ENCODE measurements at places on chromosomes 3 and 15.

DNA sequence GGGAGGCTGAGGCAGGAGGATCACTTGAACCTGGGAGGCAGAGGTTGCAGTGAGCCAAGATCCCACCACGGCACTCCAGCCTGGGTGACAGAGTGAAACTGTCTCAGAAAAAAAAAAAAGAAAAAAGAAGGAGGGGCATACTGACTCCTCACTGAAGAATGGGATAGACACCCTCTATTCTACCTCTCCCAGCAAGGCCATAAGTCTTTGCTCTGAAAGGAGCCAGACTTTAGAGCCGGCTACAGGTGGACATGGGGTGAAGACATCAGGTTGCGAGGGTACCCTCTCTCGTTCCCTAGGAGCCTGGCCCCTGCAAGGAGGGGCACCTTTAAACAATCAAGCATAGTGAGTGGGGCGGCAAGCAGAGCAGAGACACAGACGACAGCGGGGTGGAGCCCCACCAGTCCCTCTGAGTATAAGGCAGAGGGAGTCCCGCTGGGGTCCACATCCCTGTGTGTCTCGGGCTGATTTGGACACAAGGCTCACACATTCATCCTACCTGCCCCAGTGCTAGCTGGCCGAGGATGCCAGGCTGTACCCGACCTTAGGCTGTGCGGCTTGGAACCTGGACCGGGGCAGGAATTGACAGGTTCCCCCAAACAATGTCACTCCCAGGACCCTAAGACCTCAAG lies 1.1 kb downstream of the GRAMD2A start:
- DNase-seq, result no peak
- no peaks in the 10 kb centered on the region for H3K27me3 ChIP-seq
- no peak overlapping the region for H3K4me3 ChIP-seq
- H3K27ac ChIP-seq, result no peak overlapping the region
- peaks cover 28% of the 10 kb centered on the region for H3K36me3 ChIP-seq

- DNase-seq, result no peak
- peaks cover 5% of the 10 kb centered on the region for H3K4me1 ChIP-seq
- peaks cover 14% of the 10 kb centered on the region for H3K36me3 ChIP-seq
- peak overlapping the region; percentile 89 for H3K4me3 ChIP-seq
These were observed 2.3 kb downstream of the RPLP1 start for GRCh38 chr15:69454953-69455352.

DNA sequence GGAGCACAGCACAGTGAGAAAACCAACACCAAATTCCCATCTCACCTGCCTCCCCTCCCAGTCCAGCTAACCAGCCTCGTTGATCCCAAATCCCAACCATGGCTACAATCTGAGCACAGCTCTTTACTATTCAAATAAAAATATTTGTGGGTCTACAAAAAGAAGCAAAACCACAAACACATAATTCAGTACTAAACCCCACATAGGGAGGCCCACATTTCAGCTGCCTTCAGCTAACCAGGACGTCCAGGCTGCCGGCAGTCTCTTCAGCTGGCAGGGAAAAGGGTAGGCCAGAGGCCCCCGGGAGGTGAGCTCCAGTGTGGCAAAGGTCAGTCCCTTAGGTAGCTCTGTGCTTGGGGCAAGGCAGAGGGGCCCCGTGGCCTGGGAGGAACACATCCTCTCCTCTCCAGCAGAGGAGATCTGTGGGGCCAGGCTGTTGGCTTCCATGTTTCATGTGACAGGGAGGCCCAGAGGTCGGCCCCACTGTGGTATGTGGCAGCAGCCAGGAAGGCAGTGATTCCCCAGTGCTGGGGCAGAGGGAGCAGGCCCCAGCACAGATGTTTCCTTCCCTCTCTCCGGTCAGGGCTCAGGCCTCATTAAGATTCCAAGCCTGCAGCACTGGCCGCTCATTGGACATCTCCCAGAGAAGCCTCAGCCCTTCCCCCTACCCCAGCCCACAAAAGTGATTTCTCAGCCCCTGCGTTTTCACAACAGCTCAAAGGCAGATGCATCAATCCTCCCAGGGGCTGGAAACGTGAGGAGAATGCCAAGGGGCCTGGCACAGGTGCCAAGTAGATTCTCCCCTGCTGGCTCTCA lies 381.4 kb downstream of the NTRK3 start:
- no peaks in the 10 kb centered on the region for H3K4me1 ChIP-seq
- no peak overlapping the region for H3K27ac ChIP-seq
- DNase-seq, result no peak
- H3K36me3 ChIP-seq, result no peaks in the 10 kb centered on the region

DNA sequence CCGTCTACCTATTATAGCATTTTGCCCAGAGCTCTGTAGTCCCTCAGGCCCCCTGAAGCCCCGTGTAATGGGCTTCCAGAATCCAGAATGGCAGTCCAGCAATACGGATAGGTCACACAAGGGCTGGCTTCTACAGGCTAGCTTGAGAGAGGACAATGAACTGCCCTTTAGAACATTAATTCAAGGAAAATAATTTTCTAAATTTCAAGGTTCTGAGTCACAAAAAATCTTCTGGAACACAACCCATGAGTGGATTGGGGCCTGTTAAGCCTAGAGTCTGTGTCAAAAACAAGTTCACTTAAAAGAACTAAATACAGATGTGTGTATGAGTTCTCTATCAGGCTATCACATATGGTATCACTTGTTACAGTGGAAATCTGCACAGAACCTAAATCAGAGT lies 28.8 kb downstream of the DCP1A start:
- DNase-seq, result no peak
- H3K27ac ChIP-seq, result no peak overlapping the region
- no peaks in the 10 kb centered on the region for H3K36me3 ChIP-seq
- no peaks in the 10 kb centered on the region for H3K27me3 ChIP-seq

GRCh38 chr3:65927576-65927975 lies 111.1 kb downstream of the MAGI1 start:
- H3K36me3 ChIP-seq, result no peaks in the 10 kb centered on the region
- H3K4me3 ChIP-seq, result no peak overlapping the region
- H3K27me3 ChIP-seq, result no peaks in the 10 kb centered on the region
- DNase-seq, result no peak
- H3K27ac ChIP-seq, result no peak overlapping the region

GRCh38 chr3:123385001-123385401 lies 63.9 kb downstream of the ADCY5 start:
- H3K27me3 ChIP-seq, result peaks cover 4% of the 10 kb centered on the region
- H3K4me3 ChIP-seq, result no peak overlapping the region
- no peaks in the 10 kb centered on the region for H3K4me1 ChIP-seq
- H3K36me3 ChIP-seq, result no peaks in the 10 kb centered on the region
- DNase-seq, result no peak

DNA sequence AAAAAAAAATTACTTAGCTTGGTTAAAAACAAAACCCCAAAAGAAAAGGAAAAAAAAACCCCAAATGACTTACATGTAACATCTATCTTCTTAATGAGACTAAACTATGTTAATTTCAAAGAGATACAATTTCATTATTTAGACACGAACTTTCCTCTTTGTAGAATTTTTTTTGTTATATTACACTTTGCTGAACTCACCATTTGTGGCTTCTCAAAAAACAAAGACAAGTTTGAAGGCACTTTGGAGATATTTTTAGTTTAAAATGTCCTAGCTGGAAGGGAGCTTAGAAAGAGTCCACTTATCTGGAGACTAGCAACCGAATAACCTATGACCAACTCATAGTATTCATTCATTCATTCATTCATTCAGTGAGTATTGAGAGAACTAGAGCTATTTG lies 301.7 kb upstream of the ROPN1 start:
- no peaks in the 10 kb centered on the region for H3K27me3 ChIP-seq

- no peak overlapping the region for H3K27ac ChIP-seq
- H3K36me3 ChIP-seq, result no peaks in the 10 kb centered on the region
- DNase-seq, result no peak
- H3K27me3 ChIP-seq, result no peaks in the 10 kb centered on the region
These were observed 319.4 kb upstream of the RASGRP1 start for GRCh38 chr15:38883987-38884386.

- no peaks in the 10 kb centered on the region for H3K27me3 ChIP-seq
- no peak for DNase-seq
- H3K4me3 ChIP-seq, result no peak overlapping the region
- H3K4me1 ChIP-seq, result no peaks in the 10 kb centered on the region
These were observed 503.9 kb upstream of the NR2F2 start for GRCh38 chr15:95826412-95827195.

DNA sequence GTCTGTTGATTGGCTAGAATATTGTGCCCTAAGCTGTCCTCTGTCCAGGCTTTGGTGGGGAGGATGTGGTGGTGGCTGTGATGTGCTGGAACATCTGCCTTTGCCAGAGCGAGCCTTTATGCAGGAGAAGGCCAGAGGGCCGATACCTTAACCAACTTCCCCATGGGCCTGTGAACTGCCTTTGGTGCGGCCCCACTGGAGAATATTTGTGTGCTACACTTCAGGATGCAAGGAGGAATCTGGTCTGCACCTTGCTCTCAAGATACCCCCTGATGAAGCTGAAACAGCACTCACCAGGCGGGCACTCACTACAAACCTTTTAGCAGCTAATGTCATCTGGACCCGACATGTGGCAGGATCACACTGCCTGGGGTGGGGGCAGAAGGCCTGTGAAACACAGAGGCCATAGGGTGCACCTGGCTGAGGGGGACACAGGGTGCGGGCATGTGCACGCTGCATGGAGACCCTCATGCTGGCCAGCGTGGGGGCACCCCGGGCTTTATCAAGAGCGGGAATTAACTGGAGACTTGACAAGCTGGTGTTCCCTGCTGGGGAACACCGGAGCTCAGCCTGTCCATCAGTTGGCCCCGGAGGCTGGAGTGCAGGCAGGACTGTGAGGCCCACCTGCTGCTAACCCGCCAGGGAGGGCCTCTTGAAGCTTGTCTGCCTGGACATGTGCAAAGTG lies 16.4 kb downstream of the PRR23E start:
- no peak overlapping the region for H3K4me3 ChIP-seq
- no peak for DNase-seq
- no peak overlapping the region for H3K27ac ChIP-seq
- no peaks in the 10 kb centered on the region for H3K36me3 ChIP-seq
- no peaks in the 10 kb centered on the region for H3K27me3 ChIP-seq

DNA sequence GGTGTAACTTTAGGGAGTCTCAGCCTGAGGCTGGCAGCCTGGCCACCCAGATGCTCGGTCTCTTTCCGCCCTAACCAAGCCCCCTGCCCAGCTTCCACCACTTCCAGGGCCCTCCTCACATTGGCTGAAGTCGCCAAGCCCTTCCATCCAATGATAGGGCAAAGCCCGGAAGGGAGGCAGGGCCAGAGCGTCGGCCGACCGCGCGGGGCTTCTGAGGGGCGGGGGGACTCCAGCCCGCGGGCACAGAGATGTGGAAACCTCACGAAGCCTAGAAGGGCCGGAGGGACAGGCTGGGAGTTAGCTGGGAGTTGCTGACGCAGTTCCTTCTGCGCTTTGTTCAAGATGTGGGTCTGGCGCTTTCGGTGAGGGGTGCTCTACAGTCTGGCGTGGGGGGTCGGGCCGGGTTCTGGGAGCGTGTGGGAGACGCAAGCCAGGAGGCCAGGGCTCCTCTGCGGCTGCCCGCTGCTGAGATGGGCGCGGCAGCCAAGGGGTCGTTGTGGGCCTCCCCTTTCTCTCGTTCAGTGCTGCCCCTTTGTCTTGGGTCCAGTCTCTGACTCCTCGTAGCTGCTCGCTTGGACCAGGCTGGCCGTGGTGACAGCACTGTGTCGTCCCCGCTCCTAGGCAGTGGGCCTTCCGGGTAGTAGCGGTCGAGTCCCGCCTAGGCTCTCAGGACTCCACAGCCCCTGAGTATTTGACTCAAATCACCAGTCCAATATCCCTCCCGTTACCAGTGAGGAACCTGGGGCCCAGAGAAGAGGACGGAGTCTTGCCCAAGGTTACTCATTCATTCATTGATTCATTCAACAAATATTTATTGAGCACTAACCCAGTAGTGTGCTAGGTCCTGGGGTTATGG lies at the start of gene ZNF660:
ZNF660 (plus strand) TSS at position 319 of the 856 bp plus-strand sequence. CDS start 9,230 bp downstream, outside the sequence.
- no peaks in the 10 kb centered on the region for H3K4me1 ChIP-seq
- H3K4me3 ChIP-seq, result peak within 1 kb of the TSS; percentile 12
- DNase-seq, result no peak
- H3K27me3 ChIP-seq, result no peaks in the 10 kb centered on the region
- no peak within 1 kb of the TSS for H3K27ac ChIP-seq
- no peaks in the 10 kb centered on the region for H3K36me3 ChIP-seq

DNA sequence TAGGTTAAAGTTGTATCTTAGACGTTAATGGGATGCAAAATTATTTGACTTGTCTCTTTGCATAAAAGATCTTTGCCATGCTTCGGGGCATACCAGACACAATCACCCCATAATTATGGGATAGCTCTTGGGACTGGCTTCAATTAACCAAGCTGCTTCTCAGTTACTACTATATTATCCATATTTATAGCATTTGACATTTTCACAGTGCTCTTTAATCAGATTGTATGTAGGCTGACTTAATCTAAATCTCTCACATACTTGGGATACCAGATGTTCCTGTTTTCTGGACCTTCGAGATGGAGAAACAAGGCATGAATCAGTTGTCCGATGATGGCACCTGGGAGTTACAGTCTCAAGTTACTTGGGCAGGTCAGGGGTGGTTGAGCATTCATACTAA lies 27.2 kb upstream of the ABHD17C start:
- H3K4me1 ChIP-seq, result peaks cover 7% of the 10 kb centered on the region
- no peaks in the 10 kb centered on the region for H3K36me3 ChIP-seq
- H3K4me3 ChIP-seq, result no peak overlapping the region
- no peak for DNase-seq

GRCh38 chr3:111823341-111823855 lies 35.7 kb upstream of the PHLDB2 start:
- H3K27ac ChIP-seq, result no peak overlapping the region
- H3K4me1 ChIP-seq, result no peaks in the 10 kb centered on the region
- no peaks in the 10 kb centered on the region for H3K27me3 ChIP-seq
- no peak overlapping the region for H3K4me3 ChIP-seq

DNA sequence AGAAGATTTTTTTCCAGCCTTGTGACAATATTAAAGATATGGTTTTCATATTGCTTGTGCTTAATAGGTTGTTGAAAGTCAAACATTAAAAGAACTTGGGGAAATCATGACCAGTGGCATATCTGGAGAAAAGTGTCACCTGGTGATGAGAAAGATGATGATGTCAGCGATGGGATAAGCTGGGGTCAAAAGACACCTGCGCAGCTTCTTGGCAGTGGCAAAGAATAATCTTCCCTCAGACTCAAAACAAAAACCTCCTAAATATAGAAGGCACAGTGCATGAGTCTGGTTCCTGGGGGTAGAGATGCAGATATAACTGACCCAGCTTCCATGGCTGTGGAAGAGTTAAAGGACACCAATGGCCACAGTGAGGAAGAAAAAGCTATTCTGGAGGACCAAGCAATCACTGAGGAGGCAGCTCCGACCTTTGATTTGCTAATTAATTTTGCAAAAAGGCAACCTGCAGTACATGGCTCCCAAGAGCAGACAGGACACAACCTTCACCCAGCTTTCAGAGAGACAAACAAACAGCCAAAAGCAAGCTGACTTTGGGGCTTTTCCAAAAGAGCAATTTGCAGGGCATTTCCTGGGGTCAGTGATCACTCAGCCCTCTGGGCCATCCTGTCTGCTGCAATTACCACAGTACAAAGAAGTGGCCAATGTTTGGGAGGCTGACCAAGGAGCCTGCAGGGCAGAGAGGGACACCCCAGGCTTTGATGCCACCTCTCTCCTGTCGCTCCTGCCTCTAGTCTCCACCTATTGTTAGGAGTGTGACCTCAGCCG lies 17.6 kb upstream of the SEMA5B start:
- H3K4me3 ChIP-seq, result no peak overlapping the region
- no peak for DNase-seq
- no peaks in the 10 kb centered on the region for H3K27me3 ChIP-seq
- H3K27ac ChIP-seq, result no peak overlapping the region
- H3K4me1 ChIP-seq, result no peaks in the 10 kb centered on the region
- no peaks in the 10 kb centered on the region for H3K36me3 ChIP-seq
